Endothelial cell (in vitro differentiated cells): ENCODE measurements at places on chromosomes 6 and 20. TPM values are rescaled to one million over a fixed set of nuclear protein-coding genes. Genes with fewer than 3 reads are reported as not detected.

The TREM2 gene
- not detected for total RNA-seq

DNA sequence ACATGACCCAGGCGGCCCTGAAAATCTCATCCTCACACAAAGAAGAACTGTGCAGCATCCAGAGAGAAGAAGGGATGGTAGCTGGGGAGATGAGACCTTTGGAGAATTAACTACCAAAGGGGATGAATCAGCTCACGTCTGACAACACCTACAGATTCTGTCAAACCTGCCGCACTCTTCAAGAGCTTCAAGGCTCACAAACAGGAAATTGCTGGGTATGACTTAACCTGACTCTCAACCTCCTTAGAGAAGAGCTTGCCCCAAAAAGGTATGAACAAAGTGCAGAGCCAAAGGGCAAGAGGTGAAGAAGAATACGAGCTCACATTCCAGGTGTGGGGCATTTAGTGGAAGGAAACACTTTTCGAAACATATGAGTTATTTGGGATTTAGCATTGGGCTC is 139.8 kb downstream of the BACH2 start:
- no peak for DNase-seq

The CCR6 gene
- not detected for total RNA-seq

DNA sequence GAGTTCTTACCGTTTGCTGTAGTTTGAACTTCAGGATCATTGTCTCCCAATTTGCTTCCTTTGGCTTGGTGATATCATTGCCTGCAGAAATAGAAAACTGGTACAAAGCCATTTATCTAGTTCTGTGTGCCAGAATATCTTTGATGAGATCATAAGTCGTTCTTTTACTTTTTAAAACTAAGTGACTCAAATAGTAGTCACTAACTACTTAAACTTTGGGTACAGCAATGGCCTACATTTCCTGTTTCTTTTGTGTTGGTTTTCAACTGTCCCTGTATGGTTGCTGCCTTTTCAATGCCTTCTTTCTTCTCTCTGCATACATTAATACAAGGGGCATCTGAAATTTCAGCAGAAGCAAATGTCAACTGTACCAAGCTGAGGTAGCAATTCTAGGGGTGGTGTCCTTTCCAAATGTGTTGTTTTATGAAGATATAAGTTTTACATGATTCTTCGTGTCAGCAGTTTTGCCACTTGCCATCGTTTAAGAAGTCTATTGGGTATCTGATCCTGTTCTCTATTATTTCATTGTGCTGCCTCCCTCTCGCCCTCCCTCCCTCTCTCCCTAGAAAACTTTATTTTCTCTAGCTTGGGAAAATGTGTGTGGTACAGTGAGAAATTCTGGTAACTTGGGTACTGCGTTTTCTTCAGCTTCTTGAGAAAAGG is 238.5 kb downstream of the FARS2 start:
- DNase-seq: no peak

DNA sequence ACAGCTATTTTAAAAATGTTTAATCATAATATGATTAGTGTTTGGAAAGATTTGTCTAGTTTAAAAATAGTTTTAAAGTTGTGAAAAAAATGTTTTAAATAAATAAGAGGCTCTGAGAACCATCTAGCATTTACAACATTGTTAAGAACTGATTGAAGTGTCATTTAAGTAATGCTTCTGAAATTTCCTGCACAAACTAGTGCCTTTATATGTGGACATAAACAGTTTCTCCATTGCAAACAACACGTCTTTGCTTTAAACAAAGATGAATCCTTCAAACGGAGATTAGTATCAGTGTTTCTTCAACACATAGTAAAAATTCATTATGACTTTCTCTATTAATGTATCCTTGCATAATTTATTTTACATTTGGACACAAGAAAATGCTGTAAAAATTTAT is 45.9 kb upstream of the ID4 start:
- no peak for DNase-seq

DNA sequence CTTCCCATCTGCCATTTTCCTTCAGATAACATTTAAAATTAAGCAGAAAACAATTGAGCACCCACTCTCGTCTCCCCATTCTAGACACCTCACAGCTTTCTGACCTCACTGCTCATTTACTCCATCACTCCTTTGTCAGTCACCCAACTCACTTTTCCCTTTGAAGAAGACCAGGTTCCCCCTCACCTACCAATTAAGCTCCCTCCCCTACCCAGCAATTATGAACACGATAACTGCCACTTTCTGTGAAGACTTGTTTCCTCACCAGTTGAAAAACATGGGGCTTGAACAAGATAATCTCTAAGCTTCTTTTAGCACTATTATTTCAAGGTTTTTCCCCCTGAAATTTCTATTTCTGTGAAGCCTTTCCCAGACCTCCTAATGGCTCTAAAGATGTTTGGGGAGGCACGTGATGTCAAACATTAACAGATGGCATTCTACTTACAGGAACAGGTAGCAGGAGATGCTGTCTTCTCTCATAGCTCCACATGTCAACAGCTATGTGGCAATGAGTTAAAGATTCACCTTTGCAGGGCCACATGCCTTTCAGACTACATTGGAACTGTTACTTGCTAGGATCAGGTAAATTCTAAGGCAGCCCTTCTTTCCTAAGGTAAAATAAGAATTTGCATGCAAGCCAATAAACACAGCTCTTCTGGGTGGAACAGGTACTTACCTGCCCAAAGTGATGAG is 24.8 kb upstream of the SLA2 start:
- no peak for DNase-seq

DNA sequence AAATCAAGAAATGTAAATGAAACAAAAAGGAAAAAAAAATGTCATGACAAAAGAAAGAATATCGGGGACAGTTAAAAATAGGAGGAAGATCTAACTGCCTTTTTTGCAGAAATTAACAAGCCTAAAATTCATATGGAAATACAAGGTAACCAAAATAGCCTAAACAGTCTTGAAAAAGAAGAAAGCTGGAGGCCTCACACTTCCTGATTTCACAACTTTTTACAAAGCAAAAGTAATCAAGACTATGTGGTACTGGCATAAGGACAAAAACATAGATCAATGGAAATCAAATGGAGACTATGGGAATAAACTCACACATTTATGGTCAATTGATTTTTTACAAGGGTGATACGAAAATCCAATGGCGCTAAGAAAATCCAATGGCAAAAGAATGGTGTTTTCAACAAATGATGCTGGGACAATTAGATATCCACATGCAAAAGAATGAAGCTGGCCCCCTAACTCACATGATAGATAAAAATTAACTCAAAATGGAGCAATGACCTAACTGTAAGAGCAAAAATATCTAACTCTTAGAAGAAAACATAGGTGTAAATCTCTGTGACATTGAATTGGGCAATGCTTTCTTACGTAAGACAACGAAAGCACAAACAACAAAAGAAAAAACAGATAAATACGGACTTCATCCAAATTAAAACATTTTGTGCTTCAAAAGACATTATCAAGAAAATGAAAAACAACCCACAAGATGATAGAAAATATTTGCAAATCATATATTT is 24.5 kb downstream of the MAP3K5 start:
- DNase-seq: no peak

DNA sequence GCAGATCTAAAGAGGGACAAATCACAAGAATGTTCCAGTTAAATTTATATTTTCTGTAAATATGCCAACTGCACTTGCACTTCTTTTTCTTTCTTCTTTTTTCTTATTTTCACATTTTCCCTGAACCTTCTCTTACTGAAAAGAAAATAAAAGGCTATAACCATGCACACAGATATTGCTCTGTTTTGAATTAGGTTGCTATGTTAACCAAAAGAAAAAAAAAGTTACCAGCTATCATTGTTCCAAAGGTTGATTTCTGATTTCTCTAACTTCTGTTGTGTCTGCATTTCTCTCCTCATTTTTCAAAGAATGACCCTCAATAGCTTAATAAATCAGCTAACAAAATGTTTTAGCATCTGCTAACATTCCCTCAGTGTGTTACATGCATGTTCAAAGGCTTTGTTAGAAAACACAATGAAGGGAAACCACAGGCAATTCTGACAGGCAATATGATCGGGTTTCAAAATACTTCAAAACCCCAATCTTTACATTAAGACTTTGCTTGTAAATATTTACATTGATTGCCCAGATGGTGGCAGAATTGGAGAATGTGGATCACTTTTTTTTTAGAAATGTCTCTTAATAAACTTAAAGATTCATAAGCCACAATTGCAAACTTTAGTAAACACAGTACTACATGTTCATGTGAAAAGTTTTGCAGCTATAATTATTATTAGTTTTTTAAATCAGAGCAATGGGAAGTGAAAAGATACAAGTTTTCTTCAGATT is 928.3 kb upstream of the FLRT3 start:
- DNase-seq: no peak

The PTK6 gene
- not detected for total RNA-seq

The RRAGD gene
- total RNA-seq: 9.8 TPM

GRCh38 chr6:111031151-111031550 is 49.3 kb downstream of the RPF2 start:
- no peak for DNase-seq

The ARMH2 gene
- not detected for total RNA-seq
